ENCODE measurements at places on chromosomes 3 and 15.

DNA sequence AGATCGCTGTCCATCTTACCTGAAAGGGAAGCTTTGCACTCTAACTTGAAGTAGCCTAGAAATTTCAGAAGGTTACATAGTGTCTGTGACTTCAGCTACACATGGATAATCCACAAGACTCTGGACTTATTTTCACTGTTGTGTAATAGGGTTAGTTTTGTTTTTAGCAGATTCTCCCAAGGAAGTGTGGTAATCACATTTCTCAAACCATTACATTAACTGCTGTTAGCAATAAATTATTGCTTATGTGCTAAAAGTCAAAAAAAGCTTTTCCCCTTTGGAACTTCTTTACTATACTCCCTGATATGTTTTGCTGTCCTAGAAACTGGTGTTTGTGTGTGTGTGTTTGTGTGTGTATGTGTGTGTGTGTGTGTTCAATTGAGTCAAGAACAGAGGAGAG, 351.8 kb upstream of the TPRG1 start:
- peak; percentile 41 for DNase-seq

- DNase-seq: no peak
Observed at GRCh38 chr3:45498532-45498931, 96.0 kb upstream of the LIMD1 start.

DNA sequence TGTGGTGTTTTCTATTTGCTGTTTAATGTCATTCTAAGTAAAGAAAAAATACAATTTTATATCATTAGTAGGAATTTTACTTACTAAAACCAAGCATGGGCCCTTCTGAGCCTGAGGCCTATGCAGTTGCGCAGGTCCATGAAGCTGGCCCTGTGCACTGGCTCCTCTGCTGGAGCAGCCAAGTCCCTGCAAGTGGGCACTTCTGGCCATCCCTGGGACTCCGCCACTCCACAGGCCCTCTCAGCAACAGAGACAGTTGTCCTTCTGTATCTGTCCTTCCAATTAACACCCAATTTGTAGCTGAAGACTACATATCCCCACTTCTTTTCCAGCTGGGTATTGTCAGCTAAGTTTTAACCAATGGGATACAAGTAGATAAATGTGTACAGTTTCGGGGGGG, 49.9 kb upstream of the RYK start:
- DNase-seq: peak; percentile 22

- peak; percentile 80 for DNase-seq
Observed at GRCh38 chr3:13420831-13421765, 976 bp upstream of the NUP210 start.

DNA sequence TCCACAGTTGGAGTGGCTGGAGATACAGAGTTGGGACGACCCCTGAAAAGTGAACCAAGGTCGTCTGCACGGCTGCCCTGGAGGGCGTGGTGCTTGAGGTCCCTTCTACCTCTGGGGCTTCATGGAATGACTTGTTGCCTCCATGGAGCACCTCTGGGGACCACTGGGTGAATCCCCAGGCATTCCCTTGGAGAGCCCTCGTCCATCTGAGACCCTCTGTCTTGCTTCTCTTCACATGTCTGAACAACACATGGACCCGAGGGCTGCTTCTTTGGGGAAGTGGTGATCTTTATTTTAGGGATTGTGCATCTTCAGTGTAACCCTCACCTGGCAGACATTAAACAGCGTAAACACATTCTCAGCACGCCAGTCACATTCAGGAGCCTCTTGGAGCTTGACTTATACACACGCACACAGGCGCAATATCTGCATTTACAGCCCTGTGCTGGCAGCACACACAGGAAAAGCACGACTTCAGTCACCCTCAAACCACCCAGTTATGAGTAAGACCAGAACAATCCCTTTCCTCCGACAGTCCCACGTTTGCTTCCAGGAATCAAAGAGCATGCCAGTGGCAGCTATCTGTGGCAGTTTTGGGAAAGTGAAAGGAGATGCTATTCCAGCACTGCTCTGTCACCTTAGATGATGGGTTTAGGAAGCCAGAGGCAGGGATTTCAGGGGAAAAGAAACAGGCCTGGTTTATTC, 12.6 kb downstream of the FAM107A start:
- DNase-seq: no peak

- DNase-seq: no peak
Observed at GRCh38 chr3:193809106-193809505, 216.1 kb downstream of the OPA1 start.

DNA sequence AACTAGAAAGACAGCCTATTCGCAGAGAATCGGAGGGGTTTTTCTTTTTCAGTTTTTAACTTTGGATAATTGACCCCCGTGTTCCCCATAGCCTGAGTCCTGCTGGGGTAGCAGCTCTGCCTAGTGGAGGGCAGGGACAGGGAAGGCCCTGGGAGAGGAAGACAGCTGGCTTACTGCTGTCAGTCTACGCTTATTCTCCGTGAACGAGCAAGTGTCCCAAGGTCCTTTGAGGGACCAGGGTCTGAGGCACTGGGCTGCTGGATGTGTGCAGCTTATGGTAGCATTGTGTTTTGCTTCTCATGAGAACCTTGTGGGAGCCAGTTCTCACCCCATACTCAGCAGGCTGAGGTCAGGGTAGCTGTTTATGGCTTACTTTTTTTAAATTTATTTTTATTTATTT, 3.0 kb downstream of the LIMD1 start:
- DNase-seq: no peak

- no peak for DNase-seq
Observed at GRCh38 chr15:48222627-48223026, 16.5 kb downstream of the SLC12A1 start.

DNA sequence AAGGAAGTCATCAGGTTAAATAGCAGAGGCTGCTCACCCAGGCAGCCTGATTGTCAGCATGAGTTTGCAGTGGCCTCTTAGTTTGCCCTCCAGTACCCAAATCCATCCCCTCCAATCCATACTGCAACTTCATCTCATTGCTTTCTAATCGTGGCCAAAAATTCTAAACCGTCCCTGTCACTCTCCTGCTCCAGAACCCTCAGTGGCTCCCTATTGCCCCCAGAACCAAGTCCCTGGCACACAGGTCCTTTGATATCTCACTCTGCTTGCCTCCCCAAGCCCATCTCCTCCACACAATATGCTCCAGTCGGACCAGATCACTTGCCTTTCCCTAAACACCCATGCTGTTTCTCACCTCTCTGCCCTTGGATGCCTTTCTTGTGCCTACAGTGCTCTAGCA, 49.7 kb downstream of the ST8SIA2 start:
- DNase-seq: no peak

GRCh38 chr3:198070871-198071270, 110.9 kb downstream of the LMLN start:
- no peak for DNase-seq

DNA sequence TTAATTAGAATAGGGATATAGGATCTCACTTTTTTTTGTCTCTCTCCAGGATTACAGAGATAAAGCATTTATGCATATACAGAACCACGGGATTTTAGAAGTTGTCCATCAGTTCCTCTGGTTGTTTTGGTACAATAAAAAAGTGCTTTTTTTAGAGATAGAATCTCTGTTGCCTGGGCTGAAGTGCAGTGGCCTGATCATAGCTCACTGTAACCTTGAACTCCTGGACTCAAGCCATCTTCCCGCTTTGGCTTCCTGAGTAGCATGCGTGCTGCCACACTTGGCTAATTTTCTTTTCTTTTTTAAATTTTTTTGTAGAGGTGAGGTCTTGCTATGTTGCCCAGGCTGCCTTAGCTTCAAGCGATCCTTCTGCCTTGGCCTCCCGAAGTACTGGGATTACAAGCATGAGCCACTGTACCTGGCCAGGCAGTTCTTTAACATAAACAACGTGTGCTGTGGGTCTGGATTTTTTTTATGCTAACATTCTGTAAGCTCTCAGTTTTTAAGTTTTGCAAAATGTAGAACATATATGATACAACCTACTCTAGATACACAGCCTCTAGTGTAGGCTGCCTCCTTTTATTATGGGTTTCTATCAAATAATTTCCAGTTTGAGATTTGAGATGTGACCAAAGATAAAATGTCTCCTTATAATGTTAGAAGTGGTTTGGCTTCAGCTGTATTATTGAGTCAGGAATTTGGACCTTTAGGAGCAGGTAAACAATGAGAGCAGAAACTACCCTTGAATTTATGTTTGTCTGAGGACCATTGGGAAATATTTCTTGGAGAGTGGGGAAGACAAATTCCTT, 57.4 kb upstream of the ULK4 start:
- no peak for DNase-seq

- DNase-seq: peak; percentile 65
Observed at GRCh38 chr15:52233405-52233804, 42.2 kb upstream of the GNB5 start.
